T-helper 17 cell (primary cell): ENCODE measurements at places on chromosomes 16 and 17. TPM values are rescaled to one million over a fixed set of nuclear protein-coding genes. Genes with fewer than 3 reads are reported as not detected.

DNA sequence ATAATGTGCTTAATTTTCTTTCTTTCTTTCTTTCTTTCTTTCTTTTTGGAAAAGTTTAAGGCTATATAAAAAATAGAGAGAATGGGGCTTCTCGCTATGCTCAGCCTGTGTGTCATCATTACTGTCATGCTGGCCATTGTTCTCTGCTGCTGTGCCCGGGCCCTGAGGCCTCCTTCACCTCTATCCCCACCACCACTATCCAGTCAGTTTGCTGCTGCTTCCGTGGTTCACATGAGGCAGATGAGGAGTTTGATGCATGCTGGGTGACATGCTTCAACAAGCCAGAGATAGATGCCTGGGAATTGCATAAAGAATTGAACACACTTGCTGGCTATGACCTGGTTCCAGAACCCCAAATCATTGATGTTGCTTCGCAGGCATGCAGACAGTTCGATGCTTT, 36.3 kb downstream of the PITPNC1 start:
- H3K27ac ChIP-seq, result peak overlapping the region; percentile 84
- H3K27me3 ChIP-seq, result no peaks in the 10 kb centered on the region
- H3K4me3 ChIP-seq, result no peak overlapping the region
- no peak for DNase-seq
- H3K36me3 ChIP-seq, result no peaks in the 10 kb centered on the region
- peaks cover 31% of the 10 kb centered on the region for H3K4me1 ChIP-seq

DNA sequence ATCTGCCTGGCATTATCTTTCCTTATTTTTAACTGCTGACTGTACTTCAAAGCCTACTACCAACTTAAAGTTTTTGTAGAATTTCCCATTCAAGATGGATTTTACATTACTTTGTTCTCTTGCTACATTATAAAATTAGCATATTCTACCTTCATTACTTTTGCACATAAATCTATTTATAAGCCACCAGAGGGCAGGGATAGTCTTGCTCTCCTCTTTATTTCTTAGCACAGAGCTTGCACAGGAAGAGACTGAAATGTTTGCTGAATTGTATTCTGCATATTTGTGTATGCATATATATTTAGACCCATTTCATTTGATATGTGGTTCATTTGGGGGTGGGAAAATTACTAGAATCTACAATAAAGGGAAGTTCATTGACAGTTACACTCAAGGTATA, 108.0 kb downstream of the SKAP1 start:
- H3K4me3 ChIP-seq, result no peak overlapping the region
- DNase-seq, result no peak
- no peaks in the 10 kb centered on the region for H3K27me3 ChIP-seq
- peaks cover 2% of the 10 kb centered on the region for H3K36me3 ChIP-seq

GRCh38 chr17:223723-224471, 42.4 kb upstream of the DOC2B start:
- no peak overlapping the region for H3K4me3 ChIP-seq
- H3K36me3 ChIP-seq, result no peaks in the 10 kb centered on the region
- no peak for DNase-seq
- no peaks in the 10 kb centered on the region for H3K4me1 ChIP-seq

GRCh38 chr17:67427424-67427823, 50.3 kb downstream of the PITPNC1 start:
- no peaks in the 10 kb centered on the region for H3K27me3 ChIP-seq
- no peak for DNase-seq
- H3K4me1 ChIP-seq, result peaks cover 43% of the 10 kb centered on the region

- no peaks in the 10 kb centered on the region for H3K36me3 ChIP-seq
- no peak for DNase-seq
- peaks cover 36% of the 10 kb centered on the region for H3K27me3 ChIP-seq
- no peak overlapping the region for H3K4me3 ChIP-seq
These were observed 108.2 kb downstream of the NPIPB5 start for GRCh38 chr16:22618842-22619241.

IKZF3 gene
- total RNA-seq, result 106 TPM
